ENCODE measurements at places on chromosomes 13 and 19.

GRCh38 chr19:57078802-57079201, 41.0 kb upstream of the USP29 start:
- no peak for DNase-seq

DNA sequence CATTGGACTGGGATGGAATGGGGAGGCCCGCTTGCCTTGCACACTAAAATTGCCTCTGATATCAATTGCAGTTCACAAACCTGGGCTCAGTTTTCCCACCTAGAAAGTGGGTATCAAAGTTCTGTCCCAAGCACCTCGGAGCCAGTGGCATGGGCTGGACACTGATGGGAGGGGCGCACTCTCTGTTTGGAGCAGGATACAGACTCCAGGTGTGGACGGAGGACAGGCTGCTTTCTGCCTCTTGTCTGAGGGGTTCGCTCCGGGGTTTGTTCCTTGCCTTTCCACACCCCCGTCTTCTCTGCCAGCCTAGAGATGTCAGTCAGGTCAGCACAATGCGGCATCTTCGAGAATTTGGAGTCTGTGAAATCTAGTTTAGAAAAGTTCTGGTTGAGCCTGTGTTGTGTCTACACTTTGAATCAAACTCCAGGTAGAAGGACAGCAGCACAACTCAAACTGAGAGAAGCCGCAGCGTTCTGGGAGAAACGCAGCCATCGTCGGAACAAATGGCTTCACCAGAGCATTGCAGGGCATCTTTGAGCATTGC, 141.9 kb downstream of the TEX29 start:
- no peak for DNase-seq

DNA sequence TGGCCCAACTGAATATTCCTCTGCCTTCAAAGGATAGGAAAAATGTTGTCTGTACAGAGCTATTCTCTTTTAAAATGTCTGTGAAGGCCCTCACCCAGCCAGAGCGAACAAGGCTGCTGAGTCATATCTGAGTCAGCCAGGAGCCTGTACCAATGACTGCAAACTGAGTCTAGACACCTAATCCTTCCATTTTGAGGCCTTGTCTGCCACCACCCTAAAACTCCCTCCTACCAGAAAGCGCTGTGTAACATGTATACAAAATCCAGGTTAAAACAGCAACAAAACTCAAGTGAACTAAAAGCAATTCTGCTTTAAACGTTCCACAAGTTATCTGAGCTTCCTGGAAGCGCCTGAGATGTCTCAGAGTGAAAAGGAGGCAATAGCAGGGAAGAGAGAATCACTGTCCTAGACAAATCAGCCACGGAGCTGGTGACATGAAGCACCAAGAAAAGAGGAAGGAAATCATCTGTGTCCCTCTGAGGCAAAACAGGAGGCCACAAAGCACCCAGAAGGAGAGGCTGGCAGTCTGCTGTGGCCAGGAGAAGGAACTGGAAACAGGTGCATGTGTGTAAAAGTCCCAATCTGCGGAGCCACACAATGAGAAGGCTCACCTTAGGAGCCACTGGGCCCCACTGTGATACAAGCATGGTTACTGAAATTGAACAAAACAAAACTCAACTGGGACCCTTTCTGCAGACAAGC, 10.2 kb downstream of the DHRS12 start:
- no peak for DNase-seq

- no peak for DNase-seq
Observed at GRCh38 chr13:76222511-76222910, 586.4 kb downstream of the LMO7 start.

DNA sequence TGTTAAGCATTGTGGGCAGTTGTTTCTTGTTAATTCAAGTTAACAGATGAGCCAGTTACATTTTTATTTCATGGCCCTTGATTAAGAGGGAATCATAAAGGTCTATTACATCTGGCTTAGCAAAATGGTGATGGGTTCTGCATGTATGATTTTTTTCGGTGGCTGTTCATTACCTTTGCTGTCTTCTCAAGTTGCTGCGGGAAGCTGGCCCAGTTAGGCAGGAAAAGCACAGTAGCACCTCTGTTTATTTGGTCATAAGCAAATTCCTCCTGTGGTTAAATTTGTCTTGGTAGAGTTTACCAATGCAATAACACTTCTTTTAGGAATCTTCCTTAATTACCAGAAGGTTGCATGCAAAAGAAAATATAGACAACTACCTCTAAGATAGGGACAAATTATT, 104.5 kb downstream of the FRY start:
- DNase-seq = no peak

DNA sequence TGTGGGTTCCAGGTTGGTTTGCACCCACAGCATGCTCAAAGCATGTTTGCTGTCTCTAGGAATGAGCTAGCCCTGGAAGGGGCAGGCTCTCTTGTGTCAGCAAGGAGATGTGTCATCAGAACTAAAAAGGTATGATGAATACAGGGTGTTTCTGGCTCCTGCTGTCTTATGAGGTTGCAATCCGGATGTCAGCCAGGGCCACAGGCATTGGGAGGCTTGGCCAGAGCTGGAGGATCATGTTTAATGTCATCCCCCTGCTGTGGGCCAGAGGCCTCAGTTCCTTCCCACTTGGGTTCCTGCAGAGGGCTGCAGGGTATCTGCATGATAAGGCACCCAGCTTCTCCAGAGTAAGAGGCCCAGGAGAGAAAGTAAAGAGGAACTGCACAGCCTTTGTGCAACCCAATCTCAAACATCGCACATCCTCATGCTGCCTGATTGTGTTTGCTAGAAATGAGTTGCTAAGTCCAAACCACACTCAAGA, 193.6 kb downstream of the COL4A1 start:
- no peak for DNase-seq

GRCh38 chr19:38277969-38278680, 13.8 kb downstream of the SPINT2 start:
- no peak for DNase-seq

DNA sequence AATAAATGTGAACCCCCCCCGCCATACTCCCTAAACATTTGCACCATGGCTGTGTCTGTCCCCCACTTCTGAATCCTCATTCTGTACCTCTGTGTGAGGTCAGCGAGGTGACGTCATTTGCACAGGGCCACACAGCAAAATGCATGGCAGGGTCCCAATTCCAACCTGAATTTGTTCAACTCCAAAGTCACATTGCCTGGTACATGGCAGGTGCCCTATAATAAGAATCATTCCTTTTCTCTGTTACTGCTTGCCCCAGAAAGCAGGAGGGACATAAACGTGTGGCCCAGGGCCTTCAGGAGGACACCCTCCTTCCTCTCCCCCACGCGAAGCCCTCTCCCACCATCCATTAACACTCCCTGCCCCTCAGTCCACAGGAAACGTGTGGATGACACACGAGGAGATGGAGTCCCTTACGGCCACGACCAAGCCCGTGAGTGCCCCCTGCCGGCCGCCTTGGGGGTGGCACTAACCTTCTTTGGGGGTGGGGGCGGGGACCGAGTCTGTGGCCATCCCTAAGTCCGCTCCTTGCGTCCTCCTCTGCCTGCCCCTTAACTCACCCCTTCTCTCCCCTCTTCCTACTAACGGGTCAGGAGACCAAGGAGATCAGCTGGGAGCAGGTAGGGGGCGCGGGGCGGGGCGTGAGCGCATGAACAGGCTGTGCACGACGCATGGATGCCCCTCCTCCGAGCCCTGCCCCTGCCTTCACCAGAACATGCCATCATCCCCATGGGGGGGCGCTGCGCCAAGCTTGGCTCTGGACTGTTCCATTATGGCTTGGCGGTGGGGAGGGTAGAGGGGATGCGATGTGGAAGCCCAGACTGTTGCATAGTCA, 9.4 kb downstream of the HRC start:
- DNase-seq = peak; percentile 55

GRCh38 chr19:52535771-52536447, 8.4 kb downstream of the ZNF808 start:
- DNase-seq = peak; percentile 82

Data from stimulated activated CD8-positive, alpha-beta memory T cell treated with anti-CD3 and anti-CD28 coated beads, Interleukin-7, amount 100 ng/mL, for 1 hour (primary cell).